ENCODE measurements at places on chromosomes 6 and 20. TPM values are rescaled to one million over a fixed set of nuclear protein-coding genes. Genes with fewer than 3 reads are reported as not detected.

- DNase-seq: no peak
Measured at GRCh38 chr6:159642481-159642880, 50.6 kb downstream of the SOD2 start.

- no peak for DNase-seq
Measured at GRCh38 chr6:72788188-72788587, 166.3 kb downstream of the KCNQ5 start.

The TMC2 gene
- not detected for polyA plus RNA-seq

The CENPQ gene
- polyA plus RNA-seq: 1.8 TPM

GRCh38 chr6:53628354-53629119, 37.0 kb downstream of the KLHL31 start:
- no peak for DNase-seq

GRCh38 chr20:56308036-56308435, 50.7 kb upstream of the FAM210B start:
- no peak for DNase-seq

GRCh38 chr20:8301655-8302054, 169.6 kb downstream of the PLCB1 start:
- DNase-seq: no peak

The TINAG gene
- polyA plus RNA-seq: not detected

The PROCR gene
- polyA plus RNA-seq: 5.3 TPM

The PSMB9 gene
- polyA plus RNA-seq: 31.6 TPM

The POPDC3 gene
- polyA plus RNA-seq: not detected

DNA sequence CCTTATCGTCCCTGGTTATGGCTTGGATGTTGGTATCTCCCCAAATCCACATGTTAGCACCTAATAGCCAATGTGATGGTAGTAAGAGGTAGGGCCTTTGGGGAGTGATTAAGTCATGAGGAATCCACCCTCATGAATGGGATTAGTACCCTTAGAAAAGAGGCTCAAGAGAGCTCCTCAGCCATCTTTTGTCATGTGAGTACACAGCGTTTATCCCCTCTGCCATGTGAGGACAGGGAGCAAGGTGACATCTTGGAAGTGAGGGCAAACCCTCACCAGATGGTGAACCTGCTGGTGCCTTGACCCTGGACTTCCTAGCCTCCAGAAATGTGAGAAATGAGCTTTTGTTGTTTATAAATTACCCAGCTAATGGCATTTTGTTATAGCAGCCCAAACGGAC, 16.1 kb upstream of the SIRPB2 start:
- DNase-seq: no peak

The GSTA3 gene
- not detected for polyA plus RNA-seq

The SLA2 gene
- polyA plus RNA-seq: 0.24 TPM

DNA sequence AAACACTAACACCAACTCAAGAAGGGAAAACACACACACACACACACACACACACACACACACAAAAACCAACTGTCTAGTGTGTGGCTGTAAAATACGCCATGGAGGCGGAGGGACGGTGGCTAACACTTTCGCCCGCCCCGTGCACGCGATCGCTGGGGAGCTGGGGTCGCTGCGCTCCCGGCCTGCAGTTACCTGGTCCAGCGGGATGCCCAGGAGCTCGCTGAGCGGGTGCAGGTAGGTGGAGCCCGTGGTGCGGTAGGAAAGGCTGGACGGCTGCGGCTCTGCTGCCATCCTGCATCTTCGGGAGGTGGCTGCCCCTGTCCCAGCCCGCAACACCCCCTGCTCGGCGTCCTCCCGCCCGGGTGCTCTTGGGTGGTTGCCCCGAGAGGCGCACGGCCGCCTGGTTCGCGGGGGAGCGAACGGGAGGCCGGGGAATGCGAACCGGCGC, 303 bp downstream of the MBOAT1 start:
- no peak for DNase-seq

The RIMS1 gene
- polyA plus RNA-seq: not detected

The GPLD1 gene
- polyA plus RNA-seq: 15.5 TPM

DNA sequence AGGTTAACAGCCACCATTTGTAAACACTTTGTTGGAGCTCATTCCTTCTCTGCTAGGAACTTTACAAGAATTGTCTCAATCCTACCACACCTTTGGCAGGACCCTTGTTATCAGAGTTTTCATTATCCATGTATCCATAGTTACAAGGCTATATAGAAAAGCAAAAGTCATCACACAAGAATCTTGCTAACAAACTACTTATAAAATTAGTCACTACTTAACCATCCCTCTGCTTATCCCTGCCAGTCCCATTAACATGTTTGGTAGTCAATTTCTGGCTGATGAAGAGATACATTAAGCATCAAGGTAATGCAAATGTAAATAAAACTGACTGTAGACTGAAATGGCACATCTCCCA, 10.4 kb downstream of the ZSWIM3 start:
- DNase-seq: no peak

- DNase-seq: no peak
Measured at GRCh38 chr20:56504373-56505005, 20.1 kb upstream of the FAM209A start.

DNA sequence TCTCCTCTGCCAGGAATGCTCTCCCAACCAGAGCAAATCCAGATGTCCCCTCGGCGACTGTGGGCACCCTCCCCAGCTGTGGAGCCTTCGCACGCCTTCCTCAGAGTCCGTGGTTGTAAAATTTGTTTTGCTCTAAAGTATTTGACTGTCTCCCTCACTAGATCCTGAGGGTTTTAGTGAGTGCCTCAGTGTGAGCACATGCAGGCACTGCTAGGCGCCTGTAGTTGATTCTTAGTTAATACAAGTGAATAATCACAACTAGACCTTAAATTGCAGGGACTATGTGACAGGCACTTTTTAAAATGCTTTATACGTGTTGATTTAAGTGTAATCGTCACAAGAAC, 680 bp upstream of the MTCH1 start:
- DNase-seq: no peak

The TGM2 gene
- 106 TPM for polyA plus RNA-seq

The GSS gene
- 37.6 TPM for polyA plus RNA-seq

DNA sequence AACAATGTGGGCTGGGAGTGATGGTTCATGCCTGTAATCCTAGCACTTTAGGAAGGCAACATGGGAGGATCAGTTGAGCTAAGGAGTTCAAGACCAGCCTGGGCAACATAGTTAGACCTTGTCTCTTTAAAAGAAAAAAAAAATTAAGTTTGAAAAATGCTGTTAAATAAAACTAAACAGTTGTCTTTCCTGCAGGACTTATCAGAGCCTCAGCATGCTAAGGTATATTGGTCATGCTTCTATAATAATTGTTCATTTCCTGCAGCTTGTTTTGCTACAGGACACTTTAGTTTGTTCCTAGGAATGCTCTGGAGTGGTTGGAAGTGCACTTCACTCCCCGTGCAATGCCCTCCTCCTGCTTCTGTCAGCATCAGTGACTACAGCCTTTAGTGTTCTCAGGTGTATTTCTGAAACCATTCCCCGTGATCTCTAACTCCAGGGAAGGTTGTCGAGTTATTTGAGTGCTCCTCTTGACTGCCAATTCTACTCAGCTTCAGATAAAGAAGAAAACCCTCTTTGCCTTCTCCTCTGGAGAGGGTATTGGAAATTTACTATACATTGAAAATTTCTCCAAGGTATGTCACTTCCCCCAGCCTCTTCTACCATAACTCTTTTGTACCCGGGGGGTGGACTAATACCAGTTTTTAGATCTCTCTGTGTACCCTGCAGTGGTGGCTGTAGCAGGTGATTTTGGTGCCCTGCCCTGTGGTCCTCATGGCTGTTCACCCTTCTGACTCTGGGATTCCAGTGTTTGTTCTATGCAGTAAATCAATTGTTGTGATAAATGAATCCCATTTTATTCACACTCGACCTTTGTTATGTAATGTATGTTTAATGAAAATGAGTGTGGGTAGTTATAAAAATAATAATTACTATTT, 33.8 kb downstream of the NHLRC1 start:
- DNase-seq: no peak

GRCh38 chr6:22432060-22432459, 135.2 kb upstream of the PRL start:
- no peak for DNase-seq

The ANKRD66 gene
- polyA plus RNA-seq: not detected

The MAFB gene
- polyA plus RNA-seq: 10.4 TPM

The RSPH3 gene
- polyA plus RNA-seq: 1.7 TPM

The ZKSCAN3 gene
- 1.1 TPM for polyA plus RNA-seq

GRCh38 chr6:105929626-105930025, 156.5 kb upstream of the PRDM1 start:
- no peak for DNase-seq

- no peak for DNase-seq
Measured at GRCh38 chr6:41171908-41172307, 9.0 kb upstream of the TREM2 start.

The SRC gene
- polyA plus RNA-seq: 3.3 TPM

The LTA gene
- 0.05 TPM for polyA plus RNA-seq

The KCNK5 gene
- 5.4 TPM for polyA plus RNA-seq

DNA sequence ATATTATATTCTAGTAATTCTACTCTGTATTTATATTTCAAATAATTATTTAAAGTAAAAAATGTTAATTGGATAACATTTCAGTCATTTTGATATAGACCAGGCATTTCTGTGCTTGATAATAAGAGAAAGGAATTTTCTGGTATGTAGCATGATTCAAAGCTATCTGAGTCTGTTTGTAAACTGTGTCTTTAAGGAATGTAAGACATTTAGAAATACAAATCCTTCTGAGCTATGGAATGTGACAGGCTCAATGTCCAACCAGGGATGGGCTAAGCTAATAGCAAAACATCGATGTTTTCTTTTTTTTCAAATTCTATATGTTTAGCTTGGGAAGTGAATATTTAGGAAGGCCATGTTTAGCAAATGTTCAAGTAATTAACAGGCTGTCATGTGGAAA, 41.5 kb upstream of the FAM83B start:
- no peak for DNase-seq

DNA sequence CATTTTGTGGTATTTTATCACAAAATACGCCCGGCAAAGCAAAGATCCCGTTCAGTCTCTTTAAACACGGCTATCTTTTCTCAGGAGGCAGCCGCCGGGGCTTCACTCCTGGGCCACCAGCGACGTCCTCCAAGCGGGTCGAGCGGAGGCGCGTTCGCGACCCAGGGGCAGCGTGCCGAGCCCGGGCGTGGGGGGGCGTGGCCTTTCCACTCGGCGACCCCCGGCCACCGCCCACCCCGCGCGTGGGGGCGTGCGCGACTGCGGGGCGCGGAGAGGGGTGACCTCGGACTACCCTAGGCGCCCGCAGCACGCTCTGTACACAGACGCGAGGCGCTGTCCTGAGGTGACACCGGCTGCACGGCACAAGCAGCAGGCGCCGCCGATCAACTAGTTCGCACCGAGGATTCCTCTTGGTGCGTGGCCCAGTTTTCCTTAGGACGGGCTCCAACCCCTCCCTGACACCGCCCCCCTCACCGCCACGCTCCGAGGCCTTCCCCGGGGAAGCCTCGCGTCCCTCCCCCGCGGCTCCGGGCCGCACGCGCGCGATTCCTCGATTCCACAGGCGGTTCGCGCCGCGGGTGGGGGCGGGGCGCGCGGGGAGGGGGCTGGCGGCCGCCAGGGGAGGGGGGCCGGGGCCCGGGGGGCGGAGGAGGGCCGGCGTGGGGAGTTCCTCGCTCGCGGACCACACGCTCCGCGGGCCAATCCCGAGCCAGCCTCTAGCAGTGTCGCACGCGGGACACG, 1.1 kb upstream of the JARID2 start:
- peak; percentile 73 for DNase-seq

- DNase-seq: no peak
Measured at GRCh38 chr6:126300735-126301134, 39.2 kb upstream of the CENPW start.

The MACROD2 gene
- 0.66 TPM for polyA plus RNA-seq

DNA sequence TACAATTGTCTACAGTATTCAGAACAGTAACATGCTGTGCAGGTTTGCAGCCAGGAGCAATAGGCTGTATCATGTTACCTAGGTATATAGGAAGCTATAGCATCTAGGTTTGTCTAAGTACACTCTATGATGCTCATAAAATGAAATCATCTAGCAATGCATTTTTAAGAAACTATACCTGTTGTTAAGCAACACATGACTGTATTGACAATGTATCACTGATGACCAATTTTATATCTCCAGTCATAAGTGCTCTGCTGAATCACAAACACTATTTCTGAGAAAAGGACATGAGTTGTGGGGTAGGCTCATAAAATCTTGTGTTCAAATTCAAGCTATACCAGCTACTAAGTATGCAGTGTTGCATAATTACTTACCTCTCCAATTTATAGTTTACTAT, 501.3 kb downstream of the CD109 start:
- DNase-seq: no peak

The DDO gene
- polyA plus RNA-seq: 7.7 TPM

- no peak for DNase-seq
Measured at GRCh38 chr20:19483309-19483708, 270.9 kb downstream of the SLC24A3 start.

The MYBL2 gene
- 1.9 TPM for polyA plus RNA-seq

- DNase-seq: no peak
Measured at GRCh38 chr20:44454306-44454963, 21.2 kb upstream of the TTPAL start.

GRCh38 chr6:142222022-142222421, 75.0 kb downstream of the VTA1 start:
- no peak for DNase-seq

- DNase-seq: no peak
Measured at GRCh38 chr6:42280966-42281533, 63.4 kb upstream of the MRPS10 start.

The RNF217 gene
- 2.3 TPM for polyA plus RNA-seq

DNA sequence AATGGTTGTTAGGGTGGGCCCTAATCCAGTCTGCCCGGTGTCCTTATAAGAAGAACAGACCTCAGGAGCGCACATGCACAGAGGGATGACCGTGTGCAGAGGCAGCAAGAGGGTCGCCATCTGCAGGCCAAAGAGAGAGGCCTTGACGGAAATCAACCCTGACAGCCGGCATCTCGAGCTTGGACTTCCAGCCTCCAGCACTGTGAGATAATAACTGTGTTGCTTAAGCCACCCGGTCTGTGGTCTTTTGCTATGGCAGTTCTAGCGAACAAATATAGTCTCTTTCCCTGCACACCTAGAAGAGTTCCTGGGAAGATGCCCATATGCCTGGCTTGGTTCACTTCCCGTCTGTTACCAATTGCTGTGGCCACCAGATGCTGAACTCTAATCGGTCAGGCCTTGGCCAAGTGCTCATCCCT, 35.3 kb upstream of the PTGIS start:
- no peak for DNase-seq

The CRISP2 gene
- polyA plus RNA-seq: not detected

The RPP21 gene
- 32.9 TPM for polyA plus RNA-seq

All from liver (tissue), 10 donors.